ENCODE measurements at places on chromosomes 16 and 17.

DNA sequence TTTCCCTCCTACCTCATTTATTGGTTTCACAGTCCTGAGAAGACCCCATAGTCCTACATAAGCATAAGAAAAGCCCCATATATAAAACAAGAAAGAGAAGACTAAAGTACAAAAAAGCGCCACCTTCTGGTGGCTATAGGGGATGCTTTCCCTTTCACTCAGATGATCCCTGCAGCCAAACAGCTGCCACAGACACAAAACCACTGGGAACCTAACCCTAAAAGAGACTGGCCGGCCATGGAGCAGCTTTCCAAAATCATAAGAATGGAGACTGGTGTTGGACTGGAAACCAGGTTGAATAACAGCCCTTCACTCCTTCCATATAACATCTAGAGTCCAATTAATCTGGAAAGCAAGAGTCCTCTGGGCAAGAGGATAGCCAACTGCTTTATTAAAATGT lies 11.4 kb downstream of the DYNC1LI2 start:
- DNase-seq = no peak

- peak; percentile 50 for DNase-seq
Observed at GRCh38 chr17:19003543-19004420, 782 bp downstream of the FAM83G start.

DNA sequence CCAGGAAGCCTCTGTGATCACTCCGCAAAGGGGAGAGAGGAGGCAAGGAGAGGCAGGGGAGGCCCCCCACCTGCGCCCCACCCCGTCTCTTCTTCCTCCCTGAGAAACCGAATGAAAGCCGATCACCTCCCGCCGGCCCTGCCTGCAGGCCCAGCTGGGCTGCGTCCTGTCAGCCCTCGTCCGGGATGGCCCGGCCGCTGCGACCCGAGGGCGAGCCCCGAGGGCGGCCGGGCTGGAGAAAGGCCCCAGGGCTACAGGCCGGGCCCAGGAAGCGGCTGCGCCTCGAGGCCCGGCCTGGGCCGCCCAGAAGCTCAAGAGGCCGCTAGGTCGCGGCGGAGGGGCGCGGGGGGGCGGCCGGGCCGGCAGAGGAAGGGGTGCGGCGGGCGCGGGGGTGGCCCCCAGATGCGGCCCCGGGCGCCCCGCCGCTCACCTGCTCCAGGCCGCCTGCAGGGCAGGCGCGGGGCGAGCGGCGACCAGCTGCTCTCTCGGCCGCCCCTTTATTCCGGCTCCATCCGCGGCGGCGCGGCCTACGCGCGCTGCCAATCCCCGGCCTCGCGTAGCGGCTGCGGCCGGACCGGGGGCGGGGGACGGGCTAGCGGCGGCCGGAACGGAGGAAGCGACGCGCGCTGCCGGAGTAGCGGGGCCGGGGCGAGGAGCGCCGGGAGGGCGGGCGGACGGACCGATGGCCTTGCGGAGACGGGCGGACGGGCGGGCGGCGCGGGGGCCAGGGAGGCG lies at the start of gene ZNF319:
ZNF319 (minus strand) TSS at position 702 of the 735 bp plus-strand sequence. CDS start 2,407 bp downstream, outside the sequence.
- no peak for DNase-seq

DNA sequence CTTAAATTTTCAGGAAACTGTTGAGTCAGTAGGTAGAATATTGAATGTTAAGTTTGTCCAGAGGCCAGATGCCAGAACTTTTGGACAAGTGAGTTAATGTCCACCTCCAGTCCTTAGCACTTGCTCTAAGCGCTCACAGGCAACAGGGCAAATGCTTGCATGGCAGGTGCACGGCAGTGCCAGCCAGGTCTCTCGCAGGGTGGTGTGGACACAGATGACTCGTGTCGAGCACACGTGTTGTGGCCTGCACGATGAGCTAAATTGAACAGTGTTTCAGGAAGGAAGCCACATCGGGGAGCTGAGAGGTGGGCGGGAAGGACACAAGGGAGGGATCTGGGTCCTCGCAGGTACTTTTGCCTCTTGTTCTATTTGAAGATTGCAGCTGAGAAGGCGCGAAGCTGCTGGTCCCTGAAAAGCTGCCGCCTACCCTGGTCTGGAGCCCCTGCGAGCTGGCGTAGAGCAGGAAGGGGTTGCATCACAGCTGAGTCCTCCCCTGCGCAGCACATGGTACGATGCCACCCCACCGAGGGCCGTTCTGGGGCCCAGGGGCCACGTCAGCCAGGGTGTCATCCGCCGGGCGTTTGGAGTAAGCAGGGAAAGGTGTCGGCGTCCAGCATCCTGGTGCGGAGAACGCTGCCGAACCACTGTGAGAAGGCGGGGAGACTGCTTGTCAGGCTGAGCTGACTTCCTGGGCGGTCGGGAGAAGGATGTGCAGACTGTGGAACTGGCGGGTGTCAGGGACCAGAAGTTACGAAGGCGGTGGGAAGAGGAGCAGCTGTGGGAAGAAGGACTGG lies 6.3 kb downstream of the RAB40C start:
- DNase-seq = no peak

DNA sequence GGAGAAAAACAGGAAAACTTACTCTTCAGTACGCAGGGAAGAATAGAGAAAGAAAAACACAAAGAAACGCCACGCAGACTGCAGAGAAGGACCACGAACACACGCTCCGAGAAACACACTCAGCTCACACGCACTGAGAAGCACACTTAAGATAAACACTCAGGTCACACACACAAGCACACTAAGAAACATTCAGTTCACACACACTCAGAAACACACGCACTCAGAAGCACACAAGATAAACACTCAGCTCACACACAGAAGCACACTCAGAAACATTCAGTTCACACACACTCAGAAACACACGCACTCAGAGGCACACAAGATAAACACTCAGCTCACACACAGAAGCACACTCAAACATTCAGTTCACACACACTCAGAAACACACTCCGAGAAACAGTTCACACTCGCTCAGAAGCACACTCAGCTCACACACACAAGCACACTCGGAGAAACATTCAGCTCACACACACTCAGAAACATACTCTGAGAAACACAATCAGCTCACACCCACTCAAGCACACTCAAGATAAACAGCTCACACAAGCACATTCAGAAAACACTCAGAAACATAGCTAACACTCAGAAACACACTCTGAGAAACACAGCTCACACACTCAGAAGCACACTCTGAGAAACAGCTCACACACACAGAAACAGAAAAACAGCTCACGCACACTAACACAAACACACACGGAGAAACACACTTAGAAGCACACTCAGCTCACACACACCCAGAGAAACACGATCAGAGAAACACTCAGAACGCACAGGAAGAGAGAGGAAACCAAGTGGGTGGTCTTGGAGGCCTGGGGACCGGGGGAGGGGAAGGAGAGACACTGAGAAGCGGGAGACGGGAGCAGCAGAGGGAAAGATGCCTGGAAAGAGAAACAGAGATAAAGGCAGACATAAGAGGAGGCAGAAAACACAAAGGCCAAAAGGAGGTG lies 908 bp downstream of the TMEM98 start:
- DNase-seq = no peak

DNA sequence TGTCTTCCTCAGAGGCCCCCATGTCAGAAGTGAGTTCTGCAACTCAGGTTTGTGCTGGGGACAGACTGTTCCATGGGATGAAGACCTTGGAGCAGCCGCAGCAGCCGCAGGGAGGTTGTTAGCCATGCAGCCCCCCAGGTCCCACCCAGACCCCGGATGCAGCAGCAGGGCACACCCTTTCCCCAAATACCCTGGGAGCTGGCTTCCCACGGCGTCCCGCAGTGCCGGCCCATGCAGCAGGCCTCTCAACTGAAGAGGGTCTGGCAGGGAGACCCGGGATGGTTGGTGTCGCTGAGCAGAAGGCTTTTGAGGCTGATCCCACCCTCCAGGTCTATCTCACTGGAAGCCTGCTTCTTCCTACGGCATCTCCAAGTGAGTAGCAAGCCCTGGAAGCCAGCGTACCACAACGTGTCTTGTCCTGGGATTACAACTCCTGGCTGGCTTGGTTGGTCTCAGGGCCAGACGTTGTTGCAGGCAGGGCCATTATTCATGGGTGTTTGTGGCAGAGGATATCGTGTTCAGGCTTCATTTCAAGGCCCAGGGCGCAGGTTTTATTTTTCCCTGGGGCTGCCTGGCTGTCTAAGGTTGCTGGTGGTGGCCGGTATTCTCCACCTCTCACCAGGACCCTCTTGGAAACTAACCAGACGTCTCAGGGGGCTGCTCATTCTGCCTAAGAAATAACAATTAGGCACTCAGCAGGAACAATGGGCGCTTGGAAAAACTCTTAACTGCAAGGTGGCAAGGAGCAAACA lies 223.2 kb downstream of the C16orf95 start:
- DNase-seq = no peak

GRCh38 chr16:53147500-53148065 lies 92.8 kb downstream of the CHD9 start:
- DNase-seq = no peak

DNA sequence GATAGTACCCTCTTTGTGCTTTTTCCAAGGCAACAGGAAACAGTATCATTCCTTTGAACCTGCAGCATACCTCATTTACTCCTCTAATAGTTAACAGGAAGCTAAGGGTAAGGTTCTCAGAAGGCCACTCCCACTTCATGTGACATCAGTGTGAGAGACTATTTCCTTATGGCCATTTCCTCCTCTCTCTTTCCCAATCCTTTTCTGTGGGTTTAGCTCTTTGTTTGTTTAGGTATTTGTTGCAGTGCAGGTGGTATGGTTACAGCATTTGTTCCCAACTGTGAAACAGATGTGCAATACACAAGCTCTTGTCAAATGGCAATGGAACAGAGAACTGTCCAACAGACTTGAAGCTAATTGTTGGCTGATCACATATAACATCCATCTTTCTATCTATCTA lies 14.7 kb downstream of the TMC5 start:
- peak; percentile 85 for DNase-seq

DNA sequence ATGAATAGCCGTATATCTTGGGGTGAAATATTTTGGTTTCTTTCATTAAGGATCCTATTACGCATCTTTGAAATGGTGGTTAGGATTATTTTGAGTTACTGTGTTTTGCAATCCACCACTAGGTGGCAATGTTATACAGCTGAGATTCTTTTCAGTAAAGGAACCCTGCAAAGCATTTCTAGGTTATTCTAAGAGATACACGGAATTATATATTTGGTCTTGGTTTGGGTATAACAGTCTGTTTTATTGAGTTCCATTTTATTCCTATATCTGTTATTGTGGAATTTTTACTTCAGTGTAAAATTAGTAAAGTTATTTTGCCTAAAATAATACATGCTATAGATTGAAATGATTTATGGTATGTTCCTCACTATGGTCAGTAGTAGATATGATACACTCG lies 62.9 kb upstream of the CPHXL start:
- peak; percentile 68 for DNase-seq

GRCh38 chr17:82752371-82753200 lies 721 bp downstream of the TBCD start:
- no peak for DNase-seq

- DNase-seq = no peak
Observed at GRCh38 chr16:17691106-17691898, 220.5 kb upstream of the XYLT1 start.

DNA sequence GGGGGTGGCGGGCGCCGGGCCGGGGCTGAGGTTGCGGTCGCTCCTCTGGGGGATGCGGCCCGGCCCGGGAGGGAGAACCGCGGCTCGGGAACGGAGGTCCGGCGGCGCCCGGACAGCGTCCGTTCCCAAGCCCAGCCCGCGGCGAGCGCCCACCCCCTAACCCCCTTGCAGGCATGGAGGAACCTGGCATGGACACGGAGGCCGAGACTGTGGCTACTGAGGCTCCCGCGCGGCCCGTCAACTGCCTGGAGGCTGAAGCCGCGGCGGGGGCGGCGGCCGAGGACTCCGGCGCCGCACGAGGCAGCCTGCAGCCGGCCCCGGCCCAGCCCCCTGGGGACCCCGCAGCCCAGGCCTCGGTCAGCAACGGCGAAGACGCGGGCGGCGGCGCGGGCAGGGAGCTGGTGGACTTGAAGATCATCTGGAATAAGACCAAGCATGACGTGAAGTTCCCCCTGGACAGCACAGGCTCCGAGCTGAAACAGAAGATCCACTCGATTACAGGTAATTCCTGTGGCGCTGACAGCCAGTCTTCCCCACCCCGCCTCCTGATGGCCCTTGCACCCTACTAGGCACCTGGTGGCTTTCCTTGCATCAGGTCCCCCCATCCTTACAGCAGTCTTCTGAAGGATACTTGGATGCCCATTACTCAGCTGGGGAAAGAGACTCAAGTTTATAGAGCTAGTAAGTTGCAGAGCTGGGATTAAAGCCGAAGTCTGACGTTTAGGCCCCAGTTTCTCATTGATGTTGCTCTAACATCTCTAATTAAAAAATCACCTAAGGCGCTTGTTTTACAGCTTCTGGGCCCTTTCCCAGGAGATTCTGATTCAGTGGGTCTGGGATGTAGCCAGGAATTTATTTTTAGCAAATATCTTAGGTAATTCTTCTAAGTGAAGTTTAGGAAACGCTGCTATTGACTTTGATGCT lies 514 bp downstream of the UBFD1 start:
- peak; percentile 5 for DNase-seq

DNA sequence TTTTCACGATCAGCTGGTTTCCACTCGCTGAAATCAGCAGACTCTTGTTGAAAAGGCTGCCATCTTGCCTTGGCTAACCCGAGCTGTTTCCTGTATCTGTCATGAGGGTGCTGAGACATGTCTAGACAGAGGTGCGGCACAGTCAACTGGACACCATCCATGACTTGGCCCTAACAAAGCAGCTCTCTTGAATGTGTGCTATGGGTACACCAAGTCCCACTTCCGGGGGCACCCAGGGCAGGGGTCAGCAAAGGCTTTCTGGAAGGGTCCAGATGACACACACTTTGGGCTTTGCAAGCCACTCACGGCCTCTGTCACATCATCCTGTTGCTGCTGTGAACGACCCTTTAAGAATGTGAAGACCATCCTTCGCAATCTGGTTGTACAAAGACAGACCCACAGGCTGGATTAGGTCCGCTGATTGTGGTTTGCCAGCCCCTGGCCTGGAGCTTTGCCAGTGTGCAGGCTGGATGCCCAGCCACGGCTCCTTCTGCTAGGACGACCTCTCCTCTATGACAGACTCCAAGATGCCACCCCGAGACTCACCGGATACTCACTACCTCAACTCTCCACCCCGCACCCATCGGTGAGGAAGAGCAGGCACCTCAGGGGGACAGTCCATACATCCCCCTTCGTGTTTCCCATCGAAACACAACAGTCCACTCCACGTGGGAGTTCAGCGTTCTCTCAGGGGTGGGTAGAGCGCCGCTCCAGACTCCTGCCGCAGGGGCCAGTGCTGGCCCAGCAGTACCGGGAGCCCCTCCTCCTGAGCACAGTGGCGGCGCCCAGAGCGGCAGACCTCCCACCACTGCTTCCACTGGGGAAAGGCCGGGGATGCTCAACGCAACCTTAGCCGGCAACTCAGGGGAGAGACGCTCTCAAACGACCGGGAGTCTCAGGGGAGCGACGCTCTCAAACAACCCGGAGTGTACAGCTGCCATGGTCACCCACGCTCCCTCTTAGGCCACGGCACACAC lies 123.5 kb downstream of the ANKRD11 start:
- DNase-seq = no peak

Data from LoVo (cell line).